ENCODE measurements at places on chromosomes 6 and 20. TPM values are rescaled to one million over a fixed set of nuclear protein-coding genes. Genes with fewer than 3 reads are reported as not detected.

ARMC2 gene
- total RNA-seq: 7.5 TPM

ANKRD66 gene
- not detected for total RNA-seq

RGS17 gene
- not detected for total RNA-seq

LTA gene
- 19.1 TPM for total RNA-seq

RNGTT gene
- total RNA-seq: 22.2 TPM

NOP56 gene
- 243 TPM for total RNA-seq

KIF6 gene
- total RNA-seq: not detected

LRRC1 gene
- total RNA-seq: 3.9 TPM

NMBR gene
- total RNA-seq: not detected

DDO gene
- not detected for total RNA-seq

RAET1G gene
- total RNA-seq: not detected

DNA sequence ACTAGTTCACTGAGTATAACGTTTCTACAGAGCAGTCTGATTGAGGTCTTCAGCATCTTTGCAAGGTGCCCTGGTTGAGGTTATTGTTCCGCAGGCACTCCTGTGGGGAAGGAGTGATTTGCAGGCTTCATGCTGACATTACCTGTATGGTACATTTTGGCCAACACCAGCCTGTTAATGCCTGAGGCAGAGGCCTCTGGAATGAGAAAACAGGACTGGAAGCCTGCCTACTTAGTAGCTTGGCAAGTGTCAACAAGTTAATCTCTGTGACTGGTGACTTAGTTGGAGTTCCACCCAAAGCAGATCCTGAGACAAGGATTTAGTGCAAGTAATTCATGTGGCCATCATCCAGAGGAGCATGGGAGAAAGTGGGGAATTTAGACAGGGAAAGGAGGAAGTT lies 24.6 kb downstream of the MAS1 start:
- no peak for DNase-seq

GRCh38 chr20:55760586-55760985 lies 244.7 kb downstream of the CBLN4 start:
- no peak for DNase-seq

GRCh38 chr6:52734072-52734471 lies 29.2 kb downstream of the GSTA2 start:
- DNase-seq: no peak

DNA sequence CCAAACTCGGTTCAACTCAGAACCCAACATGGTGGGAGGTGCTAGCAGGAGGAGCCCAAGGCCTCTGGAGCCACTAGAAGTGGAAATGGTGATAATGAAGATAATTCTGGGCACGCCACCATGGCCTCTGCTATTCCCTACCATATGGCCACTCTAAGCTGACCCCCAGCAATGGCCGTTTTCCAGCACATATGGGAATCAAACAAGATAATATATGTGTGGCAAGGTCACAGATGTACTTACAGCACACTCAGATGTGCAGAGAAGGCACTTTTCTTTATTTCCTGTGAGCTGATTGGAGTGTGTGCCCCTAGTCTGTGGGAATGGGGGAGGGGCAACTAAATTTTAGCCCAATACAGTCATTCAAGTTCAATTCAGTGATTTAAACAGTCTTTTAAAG lies 153.4 kb upstream of the LRFN2 start:
- DNase-seq: no peak

- DNase-seq: no peak
Observed at GRCh38 chr20:57582432-57583288, 21.8 kb downstream of the PCK1 start.

GRCh38 chr6:3278691-3279090 lies 19.9 kb downstream of the PSMG4 start:
- no peak for DNase-seq

GRCh38 chr6:20092071-20092566 lies 120.2 kb downstream of the MBOAT1 start:
- no peak for DNase-seq

- no peak for DNase-seq
Observed at GRCh38 chr6:160962835-160963623, 28.5 kb upstream of the MAP3K4 start.

GRCh38 chr6:123965894-123966293 lies 162.2 kb downstream of the NKAIN2 start:
- no peak for DNase-seq

GRCh38 chr20:63883201-63883593 lies 11.7 kb upstream of the DNAJC5 start:
- no peak for DNase-seq

DNA sequence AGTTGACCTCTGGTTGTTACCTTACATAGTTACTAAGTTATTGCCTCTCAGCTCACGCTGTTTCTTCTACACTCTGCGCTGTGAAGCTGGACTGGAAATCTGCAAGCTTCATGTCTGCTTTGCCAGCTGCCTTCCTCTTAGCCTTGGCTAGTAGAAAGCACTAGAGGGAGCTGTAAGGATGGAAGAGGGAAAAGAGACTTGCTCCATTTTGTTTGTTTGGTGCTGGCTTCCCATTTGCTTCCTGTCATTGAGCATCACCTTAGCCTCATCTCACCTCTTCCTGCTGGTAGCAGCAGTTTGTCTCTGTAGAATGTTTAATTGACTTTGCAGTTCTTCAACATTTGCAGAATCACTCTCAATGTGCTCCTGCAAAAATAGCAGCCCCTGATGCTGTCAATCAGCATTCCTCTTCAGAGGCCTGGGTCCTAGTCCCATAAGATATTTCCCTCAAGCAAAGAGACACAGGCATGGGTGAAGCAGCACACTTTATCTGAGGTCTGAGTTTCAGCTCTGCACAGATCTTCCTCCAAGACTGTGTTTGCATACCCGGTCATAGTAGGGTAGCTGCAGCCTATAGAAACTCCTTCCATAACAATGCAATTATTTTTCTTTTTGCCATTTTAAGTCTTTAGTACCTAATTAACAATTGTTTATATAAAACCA lies 302.2 kb upstream of the EPHA7 start:
- DNase-seq: no peak

GRCh38 chr20:44411020-44411756 lies 55.7 kb downstream of the HNF4A start:
- no peak for DNase-seq

- DNase-seq: no peak
Observed at GRCh38 chr6:56520218-56520617, 122.5 kb downstream of the DST start.

DNA sequence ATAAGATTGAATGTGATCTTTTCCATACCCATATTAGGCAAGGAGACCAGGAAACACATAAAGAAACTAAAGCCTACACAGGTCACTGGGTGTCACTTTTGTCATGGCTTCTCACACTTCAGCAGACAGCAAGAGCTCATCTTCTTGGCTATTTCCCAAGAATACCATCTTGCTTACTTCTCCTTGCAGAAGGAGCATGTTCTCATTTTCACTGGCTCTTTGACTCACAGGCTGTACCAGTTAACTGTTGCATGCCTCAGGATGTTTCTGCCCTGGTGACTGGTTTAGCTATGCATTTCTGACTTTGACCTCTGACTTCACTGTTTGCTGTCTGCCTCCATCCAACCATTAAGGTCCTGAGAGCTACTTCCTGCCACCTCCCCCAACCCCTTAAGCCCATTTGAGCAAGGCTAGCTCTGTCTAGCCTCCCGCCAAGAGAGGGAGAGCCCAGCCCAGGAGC lies 40.3 kb upstream of the OGFRL1 start:
- no peak for DNase-seq

DNA sequence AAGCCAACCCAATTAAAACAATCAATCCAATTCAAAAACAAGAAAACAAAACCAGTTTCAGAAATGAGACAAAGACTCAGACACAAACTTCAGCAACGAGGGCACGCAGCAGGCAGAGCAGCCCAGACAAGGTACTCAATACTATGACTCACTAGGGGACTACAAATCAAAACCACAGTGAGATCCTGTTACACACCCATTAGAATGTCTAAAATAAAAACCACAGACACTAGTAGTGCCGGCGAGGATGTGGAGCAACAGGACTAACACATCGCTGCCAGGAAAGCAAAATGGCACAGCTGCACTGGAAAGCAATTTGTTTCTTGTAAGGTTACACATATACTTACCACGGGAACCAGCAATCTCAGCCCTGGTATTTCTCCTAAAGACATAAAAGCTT lies 28.4 kb upstream of the MAS1L start:
- no peak for DNase-seq

- DNase-seq: no peak
Observed at GRCh38 chr6:43761666-43762409, 8.2 kb upstream of the VEGFA start.

GRCh38 chr6:16519265-16520242 lies 241.7 kb downstream of the ATXN1 start:
- DNase-seq: no peak

DNA sequence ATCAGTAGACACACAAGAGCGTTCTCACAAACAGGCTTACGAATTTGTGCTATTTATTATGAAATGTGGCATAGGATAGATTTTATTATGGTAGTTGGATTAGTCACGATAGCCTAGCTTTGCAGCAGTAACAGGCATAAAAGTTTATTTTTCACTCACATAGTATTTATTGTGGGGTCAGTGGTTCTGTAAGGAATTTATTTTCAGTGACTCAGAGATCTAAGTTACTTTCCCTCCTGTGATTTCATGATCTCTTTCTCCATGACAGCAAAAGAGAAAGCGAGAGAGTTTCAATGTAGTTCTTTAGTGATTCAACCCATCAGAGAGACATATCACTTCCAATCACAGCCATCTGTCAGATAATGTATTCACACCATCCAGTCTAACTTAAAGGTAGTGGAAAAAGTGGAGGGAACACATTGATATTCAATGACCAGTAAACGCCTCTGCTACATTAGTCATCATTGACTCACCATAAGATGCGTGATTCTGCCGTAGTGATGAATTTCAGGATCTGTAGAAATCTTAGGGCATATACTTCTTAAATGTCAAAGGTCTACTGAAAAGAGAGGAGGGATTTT lies 605.5 kb downstream of the HDGFL1 start:
- DNase-seq: no peak

GRCh38 chr6:167815296-167815980 lies 11.3 kb upstream of the AFDN start:
- DNase-seq: no peak

DNA sequence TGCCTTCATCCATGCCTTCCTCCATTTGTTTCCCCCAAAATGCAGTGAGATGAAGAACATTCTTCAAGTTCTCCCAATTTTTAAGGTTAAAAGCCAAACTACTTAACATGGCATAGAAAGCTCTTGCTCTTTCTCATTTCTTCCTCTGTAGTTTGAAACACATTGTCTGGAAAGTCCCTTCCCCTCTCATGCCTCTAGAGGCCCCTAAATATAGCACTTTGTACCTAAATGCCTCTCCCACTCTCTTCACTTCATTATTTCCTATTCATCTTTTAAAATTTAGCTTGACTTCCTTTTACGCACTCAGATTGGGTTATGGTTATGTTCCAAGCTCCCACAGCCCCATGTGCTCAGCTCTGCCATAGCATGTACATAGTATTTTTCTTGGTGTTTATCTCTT lies 389.3 kb downstream of the HDGFL1 start:
- no peak for DNase-seq

DNA sequence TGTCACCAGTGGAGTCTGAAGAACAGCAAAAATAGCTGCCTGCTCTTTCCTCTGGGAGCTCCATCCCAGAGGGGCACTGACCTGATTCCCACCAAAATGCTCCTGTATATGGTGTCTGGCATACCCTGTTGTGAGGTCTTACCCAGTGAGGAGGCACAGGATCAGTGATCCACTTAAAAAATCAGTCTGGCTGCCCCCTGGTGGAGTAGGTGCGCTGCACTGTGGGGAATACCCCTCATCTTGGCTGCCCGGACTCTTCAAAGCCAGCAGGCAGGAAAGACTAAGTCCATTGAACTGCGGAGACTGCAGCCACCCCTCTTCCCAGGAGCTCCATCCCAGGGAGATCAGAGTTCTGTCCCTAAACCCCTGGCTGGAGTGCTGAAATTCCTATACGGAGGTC lies 230.9 kb upstream of the HTR1E start:
- no peak for DNase-seq

GRCh38 chr20:33209789-33210188 lies 7.4 kb upstream of the BPIFA3 start:
- DNase-seq: peak; percentile 13

DNA sequence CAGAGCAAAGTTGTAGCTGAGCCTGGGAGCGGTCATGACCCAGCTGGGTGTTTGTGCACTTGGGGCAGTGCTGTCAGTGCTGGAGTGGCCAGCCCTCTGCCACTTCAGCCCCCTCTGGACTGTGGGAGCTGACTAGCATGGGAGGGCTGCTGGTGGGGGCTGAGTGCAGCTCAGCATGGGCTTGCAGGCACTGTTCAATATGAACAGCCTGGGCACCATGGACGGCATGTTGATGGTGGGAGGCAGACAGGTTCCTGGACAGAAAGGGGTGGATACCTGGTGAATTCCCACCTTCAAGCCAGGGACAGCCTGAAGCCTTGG lies 50.5 kb downstream of the GGTLC1 start:
- no peak for DNase-seq

DNA sequence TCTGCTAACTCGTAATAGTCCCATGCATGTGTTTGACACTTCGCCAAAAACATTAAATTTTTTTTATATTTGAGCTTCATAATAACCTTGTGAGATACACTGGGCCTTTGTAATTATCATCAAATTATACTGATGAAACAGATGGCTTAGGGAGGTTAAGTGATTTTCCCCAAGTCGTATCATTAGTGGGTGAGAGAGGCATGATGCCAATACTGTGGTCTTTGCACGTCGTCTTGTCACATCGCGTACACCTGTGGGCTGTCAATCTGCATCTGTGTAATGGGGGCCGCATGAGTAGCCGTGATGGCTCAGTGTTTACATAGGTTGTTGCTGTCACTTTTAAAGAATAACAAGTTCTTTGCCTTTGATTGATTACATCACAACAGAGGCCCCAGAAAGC lies 1.7 kb downstream of the PRL start:
- no peak for DNase-seq

Measured in T-cell (primary cell).